ENCODE measurements at places on chromosomes 1 and 21. TPM values are rescaled to one million over a fixed set of nuclear protein-coding genes. Genes with fewer than 3 reads are reported as not detected.

The PPIAL4G gene
- total RNA-seq = not detected

DNA sequence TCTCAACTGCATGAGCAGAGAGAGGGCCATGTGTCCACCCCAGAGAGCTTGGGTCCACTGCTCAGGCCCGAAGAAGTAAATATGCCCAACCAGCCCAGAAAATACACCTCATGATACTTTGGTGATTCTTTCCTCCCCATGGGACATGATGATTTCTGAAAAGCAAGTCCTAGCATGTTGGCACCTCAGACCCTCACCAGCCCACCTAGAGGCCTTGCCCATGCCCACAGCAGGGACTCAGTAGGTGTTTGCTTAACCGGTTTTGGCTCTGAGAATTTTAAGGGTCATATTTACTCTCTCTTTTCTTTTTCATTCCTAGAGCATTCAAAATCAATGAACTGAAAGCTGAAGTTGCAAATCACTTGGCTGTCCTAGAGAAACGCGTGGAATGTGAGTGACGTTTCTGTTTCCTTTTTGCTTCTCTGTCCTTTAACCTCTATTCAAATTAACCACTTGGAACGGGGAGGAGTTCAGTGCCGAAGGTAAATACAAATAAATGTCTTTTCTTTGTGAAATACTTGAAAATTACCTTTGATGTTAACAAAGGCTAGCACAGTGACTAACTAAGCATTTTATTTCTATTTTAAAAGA, 79.7 kb downstream of the PDE9A start:
- no peak overlapping the region for H3K4me3 ChIP-seq
- H3K36me3 ChIP-seq = peaks cover 33% of the 10 kb centered on the region
- H3K27me3 ChIP-seq = no peaks in the 10 kb centered on the region
- H3K27ac ChIP-seq = peak overlapping the region; percentile 35

DNA sequence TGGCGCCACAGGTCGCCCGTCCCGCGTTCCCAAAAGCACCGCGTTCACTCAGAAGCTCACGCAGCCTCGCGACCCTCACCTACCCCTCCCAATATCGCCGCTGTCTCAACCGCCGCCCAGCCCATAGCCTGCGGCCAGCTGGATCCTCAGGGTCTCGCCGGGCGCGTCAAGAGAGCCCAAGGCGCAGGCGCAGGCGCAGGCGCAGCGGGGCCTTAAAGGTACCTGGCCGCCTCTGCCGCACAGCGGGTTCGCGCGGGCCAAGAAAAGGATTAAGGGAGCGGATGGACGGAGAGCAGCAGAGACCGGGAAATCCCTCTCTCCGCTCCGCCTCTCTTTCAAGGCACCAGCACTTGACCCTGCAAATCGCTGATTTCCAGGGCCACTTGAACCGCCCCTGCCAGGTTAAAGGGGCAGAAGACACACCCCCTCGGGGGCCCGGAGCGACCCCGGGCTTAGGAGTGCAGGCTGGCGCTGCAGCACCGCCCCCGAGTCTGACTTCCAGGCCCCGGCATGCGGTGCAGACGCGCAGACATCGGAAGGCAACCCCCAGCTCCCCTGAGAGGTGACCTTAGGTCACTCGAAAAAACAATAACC, at the start of gene NBPF20:
Gene NBPF20, minus strand, starts transcription at position 168 of the 594 bp plus-strand sequence. CDS start 20,331 bp downstream, outside the sequence.
- peak; percentile 87 for DNase-seq
- H3K27me3 ChIP-seq = peaks cover 26% of the 10 kb centered on the region
- H3K4me3 ChIP-seq = peak within 1 kb of the TSS; percentile 67
- peaks cover 4% of the 10 kb centered on the region for H3K4me1 ChIP-seq
- no peaks in the 10 kb centered on the region for H3K36me3 ChIP-seq
- H3K27ac ChIP-seq = peak within 1 kb of the TSS; percentile 24

DNA sequence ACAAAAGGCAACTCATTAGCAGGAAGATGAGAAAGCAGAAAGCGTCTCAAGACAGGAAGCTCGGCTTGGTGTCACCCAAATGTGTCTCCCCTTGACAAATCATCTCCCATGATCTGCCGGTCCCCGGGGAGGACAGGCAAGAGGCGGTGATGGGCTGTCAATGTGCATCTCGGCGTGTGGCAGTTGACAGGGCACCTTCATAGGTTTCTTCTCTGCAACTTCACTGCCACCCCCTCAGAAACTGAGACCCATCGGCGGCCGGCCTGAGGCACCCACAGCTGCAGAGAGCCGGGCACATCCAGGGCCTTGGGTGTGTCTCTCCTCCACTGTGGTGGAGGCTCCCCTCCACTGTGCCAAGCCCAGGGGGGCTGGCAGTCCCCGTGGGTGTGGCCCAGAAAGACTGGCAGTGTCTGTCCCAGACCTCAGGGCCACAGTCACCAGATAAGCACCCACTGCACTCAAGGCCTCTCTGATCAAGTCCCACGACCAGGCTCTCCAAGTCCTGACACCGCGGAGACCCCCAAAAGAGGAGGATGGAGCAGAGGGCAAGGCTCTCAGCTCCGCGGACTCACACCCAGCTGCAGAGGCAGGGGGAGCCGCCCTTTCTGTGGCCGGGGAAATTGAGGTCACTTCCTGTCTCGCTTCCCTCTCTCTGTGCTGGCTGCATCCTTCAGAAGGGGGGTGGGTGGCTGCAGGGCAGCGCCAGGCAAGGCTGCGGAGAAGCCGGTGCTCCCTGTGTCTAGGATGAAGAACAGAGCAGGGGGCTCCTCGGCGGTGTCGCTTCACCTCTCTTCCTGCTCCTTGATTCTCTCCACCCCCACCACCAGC, 39.6 kb upstream of the LBR start:
- no peaks in the 10 kb centered on the region for H3K36me3 ChIP-seq
- H3K27me3 ChIP-seq = no peaks in the 10 kb centered on the region
- H3K4me3 ChIP-seq = peak overlapping the region; percentile 4
- H3K27ac ChIP-seq = peak overlapping the region; percentile 71

- no peak overlapping the region for H3K27ac ChIP-seq
- no peaks in the 10 kb centered on the region for H3K27me3 ChIP-seq
- H3K4me3 ChIP-seq = no peak overlapping the region
- no peaks in the 10 kb centered on the region for H3K4me1 ChIP-seq
- DNase-seq = no peak
Measured at GRCh38 chr1:71270394-71270915, 189.6 kb upstream of the ZRANB2 start.

DNA sequence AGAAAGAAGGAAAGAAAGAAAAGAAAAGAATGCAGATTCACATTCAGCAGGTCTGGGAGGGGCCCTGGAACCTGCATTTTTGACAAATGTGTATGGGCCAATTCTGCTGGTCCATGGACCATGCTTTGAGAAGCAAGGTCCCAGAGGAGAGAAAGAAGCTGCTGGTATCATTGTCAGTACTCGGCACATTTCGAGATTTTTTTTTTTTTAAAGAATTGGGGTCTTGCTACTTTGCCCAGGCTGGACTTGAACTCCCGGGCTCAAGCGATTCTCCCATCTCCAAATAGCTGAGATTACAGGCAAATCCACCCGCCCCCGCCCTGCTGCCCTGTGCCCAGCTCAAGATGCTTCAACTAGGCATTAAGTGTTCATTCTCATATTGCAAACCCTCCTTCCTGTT, 13.6 kb upstream of the DISP3 start:
- H3K27ac ChIP-seq = no peak overlapping the region
- no peaks in the 10 kb centered on the region for H3K36me3 ChIP-seq
- H3K4me1 ChIP-seq = no peaks in the 10 kb centered on the region
- DNase-seq = no peak
- no peak overlapping the region for H3K4me3 ChIP-seq
- H3K27me3 ChIP-seq = peaks cover 4% of the 10 kb centered on the region

DNA sequence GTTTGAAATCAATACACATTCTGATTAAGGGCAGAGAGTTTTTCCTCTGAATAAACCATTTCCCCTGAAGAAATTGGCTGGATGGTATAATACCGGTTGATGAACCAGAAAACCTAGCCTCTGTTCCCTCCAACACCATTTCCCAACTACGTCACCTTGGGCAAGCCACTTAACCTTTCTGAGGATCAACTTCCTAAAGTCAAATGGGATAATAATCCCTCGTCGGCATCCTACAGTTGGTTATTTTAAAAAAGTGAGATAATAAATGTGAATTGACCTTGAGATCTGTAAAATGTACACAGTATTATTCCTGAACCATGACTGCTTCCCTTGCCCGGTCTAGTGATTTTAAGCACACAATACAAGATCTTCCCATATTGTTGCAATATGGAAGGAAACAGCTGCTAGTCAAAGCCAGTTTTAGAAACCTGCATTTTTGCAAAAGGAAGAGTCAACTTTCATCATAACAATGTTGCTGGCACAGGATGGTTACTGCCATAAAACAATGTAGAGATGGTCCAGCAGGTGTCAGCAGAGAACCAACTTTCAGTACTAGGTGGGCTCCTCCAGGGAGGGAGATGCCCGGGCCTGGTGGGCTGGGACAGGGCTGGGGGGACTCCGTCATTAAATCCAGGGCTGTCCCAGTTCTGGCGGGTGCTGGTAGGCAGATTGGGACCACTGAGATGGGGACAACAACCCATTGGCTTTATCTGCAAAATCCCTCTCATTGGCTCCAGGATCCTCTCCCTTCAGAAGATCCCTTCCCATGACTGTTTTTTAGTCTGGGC, 5.2 kb upstream of the HLX start:
- H3K4me1 ChIP-seq = peaks cover 18% of the 10 kb centered on the region
- no peak for DNase-seq
- peaks cover 15% of the 10 kb centered on the region for H3K27me3 ChIP-seq
- no peak overlapping the region for H3K4me3 ChIP-seq
- H3K36me3 ChIP-seq = no peaks in the 10 kb centered on the region

The SV2A gene
- 1.9 TPM for total RNA-seq

DNA sequence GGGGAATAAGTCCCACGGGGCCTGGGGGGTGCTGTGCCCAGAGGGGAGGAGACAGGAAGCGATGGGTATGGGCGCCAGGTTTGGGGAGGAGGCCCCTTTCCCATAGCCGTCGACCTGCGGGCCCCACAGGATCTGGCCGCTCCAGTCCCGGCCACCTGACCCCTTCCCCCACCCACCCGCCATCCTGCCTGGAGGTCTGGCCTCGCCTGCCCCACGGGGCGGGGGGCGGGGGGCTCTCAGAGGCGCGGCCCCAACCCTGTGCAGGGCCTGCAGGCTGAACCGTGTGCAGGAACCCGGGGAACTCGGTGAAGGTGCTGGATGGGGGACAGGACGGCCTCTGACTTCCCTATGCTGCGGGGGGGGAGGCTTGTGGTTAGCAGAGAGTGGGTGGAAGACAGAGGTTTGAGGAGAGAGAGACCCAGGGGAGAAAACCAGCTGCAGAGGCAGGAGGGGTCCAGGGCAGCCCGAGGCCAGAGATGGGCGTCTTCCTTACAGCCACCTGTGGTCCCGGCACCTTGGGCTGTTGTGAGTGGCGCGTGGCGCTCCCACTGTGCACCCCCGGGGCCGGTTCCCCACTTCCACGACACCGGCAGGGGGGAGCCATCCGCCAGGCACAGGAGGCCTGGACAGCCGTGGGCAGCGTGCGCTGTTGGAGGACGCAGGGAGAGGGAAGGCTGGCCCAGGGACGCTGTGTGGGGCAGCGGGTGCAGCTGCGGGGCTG, 2.5 kb upstream of the TNFRSF18 start:
- peaks cover 62% of the 10 kb centered on the region for H3K27me3 ChIP-seq
- peaks cover 42% of the 10 kb centered on the region for H3K4me1 ChIP-seq
- no peak for DNase-seq
- peak overlapping the region; percentile 43 for H3K27ac ChIP-seq
- H3K4me3 ChIP-seq = peak overlapping the region; percentile 24

The MX1 gene
- 35.6 TPM for total RNA-seq

The LCE2A gene
- total RNA-seq = not detected

The PDZK1 gene
- total RNA-seq = not detected
